ENCODE measurements at places on chromosomes 3 and 15.

DNA sequence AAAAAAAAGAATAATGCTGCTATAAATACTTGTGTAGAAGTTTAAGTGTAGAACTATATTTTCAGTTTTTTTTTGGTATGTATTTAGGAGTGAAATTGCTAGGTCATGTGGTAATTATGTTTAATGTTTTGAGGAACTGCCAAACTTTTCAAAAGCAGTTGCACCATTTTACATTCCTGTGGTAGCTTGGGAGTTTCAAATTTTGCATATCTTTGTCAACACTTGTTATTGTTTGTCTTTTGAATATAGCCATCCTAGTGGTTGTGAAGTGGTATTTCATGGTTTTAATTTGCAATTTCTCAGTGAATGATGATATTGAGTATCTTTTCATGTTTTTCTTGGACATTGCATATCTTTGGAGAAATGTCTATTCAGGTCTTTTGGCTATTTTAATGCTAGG, 30.4 kb downstream of the SKIL start:
- no peak for DNase-seq

- DNase-seq = peak; percentile 7
Measured at GRCh38 chr3:169264711-169265110, 398.8 kb downstream of the MECOM start.

GRCh38 chr3:32398531-32398930, 6.9 kb downstream of the CMTM7 start:
- DNase-seq = no peak

DNA sequence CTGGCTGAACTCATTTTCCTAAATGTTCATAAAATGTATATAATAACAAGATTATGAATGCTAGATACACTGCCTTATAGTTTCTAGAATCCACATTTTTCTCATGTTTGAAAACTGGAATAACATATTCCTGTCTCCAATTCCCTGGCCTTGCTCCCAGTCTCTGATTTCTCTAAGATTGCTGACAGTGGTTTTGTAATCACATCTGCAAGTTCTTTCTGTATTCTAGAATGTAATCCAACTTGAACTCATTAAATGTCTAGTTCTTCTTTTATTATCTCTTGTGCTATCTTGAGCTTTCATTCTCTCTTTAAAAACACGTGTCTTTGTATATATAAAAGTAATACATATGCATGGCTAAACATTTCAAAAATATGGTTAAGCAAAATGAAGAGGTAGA, 215.2 kb upstream of the ADAMTS9 start:
- no peak for DNase-seq

GRCh38 chr3:10432156-10432845, 73.1 kb downstream of the ATP2B2 start:
- no peak for DNase-seq

GRCh38 chr15:30954674-30955073, 36.8 kb downstream of the MTMR10 start:
- no peak for DNase-seq

DNA sequence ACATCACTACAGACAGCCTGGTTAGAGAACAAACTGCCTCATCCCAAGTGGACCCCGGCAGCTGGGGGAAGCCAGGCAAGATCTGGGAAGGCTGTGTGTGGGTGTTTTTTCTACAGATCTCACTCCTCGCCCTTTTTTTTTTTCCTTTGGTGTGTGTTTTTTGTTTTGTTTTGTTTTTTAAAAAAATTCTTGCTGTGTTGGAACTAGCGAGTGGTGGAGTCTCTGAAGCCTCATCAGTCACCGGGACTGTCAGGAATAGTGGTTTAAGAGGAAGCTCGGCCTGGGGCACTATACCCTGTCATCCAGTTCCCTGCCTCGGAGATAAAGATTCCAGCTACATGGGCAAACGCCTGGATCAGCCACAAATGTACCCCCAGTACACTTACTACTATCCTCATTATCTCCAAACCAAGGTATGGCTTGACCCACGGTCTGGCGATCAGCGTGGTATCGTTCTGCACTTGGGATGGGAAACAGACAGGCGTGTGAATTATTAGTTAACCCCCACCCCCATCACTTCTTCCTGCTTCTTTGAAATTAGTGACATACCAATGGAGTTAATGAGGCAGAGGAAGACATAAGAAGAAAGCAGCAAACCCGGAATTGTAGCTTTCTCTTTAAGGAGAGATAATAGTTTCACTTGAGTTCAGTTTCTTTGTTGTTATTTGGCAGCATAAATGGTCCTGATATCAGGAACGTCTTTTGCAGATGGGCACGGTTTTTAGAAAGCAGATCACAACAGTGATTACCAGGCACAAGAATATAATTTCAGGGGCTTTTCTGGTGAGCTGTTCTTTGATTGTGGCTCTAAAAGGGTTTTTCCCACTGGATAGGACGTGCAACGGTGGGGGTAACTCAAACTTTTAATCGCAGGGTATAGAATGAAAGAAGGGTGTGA, 722 bp downstream of the RBMS3 start:
- no peak for DNase-seq

- DNase-seq = peak; percentile 53
Measured at GRCh38 chr15:57376696-57377477, 582 bp downstream of the CGNL1 start.

DNA sequence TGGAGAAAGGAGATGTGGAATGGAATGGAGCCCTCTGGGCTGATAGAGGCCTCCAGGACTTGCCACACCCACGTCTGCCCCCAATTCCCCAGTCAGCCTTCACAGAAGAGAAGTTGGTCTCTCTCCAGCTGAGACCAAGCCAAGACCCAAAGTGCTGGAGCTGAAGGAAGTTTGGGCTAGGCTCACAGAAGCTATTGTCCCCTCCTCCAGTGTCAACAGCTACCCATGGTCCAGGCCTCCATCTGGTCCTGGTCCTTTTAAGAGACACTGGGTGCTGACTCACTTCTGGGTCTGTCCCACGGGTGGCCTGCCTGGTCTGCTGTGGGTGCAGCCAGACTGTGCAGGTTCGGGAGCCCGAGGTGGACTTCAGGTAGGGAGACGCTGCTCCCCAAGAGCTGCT, 179.8 kb downstream of the APBA2 start:
- DNase-seq = no peak

DNA sequence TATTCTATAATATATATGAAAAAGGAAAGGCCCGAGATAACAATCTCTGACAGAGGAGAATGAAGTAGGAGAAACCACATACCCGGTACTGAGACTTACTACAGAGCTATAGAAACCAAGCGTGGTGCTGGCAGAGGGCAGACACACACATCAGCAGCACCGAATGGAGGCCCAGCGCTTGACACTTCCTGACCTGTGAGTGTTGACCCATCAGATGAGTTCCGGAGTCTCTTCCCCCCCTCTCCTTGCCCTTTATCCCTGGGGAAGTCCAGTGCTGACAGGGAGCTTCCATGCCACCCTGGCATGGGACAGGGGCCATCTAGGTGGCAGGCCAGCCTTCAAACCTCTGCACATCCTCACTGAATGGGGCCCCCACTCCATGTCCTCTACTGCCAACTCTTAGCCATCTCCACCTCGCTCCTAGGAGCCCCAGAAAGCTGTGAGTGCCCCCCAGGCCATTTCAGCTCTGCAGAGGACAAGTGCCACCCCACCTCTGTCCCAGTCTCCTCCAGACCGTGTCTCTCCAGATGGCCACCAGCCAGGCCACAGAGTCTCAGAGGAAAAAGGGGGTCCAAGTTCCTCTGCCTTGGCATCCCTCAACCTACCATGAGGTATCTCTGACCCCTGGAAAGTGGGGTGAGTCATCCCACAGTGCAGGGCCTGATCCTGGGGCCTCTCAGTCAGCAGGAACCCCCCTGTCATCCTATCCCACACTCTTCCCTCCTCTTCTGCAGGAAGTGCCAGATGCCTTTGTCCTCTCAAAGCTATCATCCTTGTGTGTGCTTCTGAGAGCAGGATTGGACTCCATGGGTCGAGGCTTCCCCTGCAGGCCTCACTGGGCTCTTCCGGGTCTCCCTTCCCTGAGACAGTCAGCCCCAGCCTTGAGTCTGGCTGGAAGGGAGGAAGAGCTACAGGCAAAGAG, 116.5 kb upstream of the ALDH1A3 start:
- no peak for DNase-seq

GRCh38 chr3:112629425-112629824, 11.5 kb downstream of the CCDC80 start:
- DNase-seq = peak; percentile 77

DNA sequence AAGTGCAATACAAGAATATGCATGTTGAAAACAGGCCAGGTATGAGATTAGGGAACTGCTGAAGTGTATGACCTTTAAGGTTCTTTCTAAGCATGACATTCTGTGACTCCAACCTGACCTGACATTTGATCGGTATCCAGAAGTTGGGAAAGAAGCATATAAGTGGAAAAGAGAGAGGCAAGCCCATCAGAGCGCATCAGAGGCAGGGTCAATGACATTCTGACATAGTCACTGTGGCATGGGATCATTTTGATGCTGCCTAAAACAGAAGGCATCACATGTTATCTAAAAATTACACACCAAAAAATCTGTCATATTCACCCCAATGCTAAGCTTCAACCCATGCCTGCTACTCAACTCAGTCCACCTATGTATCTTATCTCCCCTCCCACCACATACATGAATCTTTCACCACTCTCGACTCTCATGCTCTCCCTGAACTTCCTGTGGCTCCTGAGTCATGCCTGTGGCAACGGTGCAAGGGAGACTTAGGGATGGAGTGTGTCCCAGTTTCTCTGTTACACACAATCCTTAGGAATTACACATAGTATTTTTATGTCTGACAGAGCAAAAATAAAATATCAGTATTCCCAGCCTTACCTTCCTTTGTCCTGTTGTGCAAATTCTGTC, 20.5 kb upstream of the LRRN1 start:
- peak; percentile 19 for DNase-seq

- no peak for DNase-seq
Measured at GRCh38 chr3:24713516-24713915, 218.9 kb upstream of the THRB start.

- no peak for DNase-seq
Measured at GRCh38 chr3:32583708-32584107, 13.1 kb upstream of the DYNC1LI1 start.

GRCh38 chr15:33341953-33342352, 31.2 kb downstream of the RYR3 start:
- DNase-seq = no peak

DNA sequence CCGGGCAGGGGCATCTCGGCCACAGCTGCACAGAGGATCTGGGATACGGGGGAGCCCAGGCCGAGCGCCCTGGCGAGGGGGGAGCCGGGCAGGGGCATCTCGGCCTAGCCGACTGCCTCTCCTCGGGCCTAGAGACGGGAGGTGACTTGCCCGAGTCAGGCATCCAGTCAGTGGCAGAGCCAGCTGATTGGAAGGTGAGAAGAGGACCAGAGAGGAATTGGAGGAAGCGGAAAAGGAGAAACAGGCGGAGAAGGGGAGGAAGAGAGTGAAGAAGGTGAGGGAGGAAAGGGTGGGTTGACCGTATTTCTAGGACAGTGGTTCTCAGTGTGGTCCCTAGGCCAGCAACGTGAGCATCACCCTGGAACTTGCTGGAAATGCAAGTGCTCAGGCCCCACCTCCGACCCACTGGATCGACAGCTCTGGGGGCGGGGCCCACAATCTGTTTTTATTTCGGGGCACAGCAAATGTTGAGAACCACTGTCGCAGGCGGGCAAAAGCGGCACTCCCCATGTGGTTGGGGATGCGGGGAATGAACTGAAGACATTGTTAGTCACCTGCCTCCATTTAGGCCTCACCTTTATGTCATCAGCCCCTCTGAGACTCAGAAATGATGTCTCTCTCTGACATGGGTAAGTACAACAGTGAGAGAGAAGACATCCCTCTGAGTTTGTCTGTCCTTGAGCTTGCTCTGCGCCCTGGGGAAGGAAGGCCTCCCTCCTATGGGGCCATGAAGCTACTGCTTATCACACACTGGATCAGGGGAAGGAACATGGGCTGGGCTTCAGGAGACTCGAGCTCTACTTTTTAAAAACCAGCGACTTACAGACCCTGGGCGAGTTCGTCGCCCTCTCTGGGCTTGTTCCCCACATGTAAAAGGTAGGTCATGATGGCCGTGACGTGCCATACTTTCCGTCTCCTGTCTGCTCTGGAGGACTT, 1.0 kb upstream of the MELTF start:
- DNase-seq = no peak

DNA sequence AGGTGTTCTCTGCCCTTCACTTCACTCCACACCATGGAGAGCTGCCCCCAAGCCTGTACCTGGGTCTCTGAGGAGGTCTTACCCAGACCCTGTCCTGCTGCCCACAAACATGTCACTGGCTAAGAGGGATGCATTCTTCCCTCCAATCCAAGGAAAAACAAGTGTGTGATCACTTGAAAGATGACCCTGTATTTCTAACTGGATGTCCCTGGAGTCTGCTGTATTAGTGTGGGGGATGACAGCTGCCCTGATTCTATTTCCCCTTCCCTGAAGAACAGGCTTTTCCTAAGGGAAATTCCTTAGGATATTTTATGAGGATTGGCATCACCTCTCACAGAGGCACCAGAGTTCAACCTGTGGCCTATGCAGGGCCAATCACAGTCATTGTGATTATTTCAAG, 55.0 kb upstream of the GATA2 start:
- no peak for DNase-seq

DNA sequence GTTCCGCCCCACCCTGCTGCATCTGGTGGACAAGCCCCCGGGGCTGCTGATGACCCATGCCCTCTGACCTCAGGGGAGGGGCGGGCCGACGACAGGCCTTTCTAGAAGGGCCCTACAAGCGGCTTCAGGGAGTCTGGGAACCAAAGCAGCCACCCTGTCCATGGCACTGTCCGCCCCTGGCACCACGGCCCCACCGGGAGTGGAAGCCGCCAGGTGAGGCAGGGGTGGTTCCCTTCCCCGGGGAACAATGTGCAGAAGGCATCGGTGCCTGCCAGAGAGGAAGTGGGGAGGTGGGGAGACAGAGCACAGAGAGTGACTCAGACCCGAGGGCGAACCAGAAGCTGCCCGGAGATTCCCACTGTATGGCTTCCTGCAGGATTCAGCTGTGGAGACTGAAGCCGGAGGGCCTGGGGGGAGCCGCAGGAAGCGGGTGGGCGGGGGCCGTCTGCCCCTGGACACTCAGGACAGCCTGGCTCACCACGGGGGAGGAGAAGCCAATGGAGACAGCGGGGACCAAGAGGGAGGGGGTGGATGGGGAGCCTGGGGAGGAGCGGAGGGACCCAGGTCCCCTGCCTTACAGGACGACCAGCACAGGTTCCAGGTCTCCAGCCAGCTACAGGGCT, 134.0 kb downstream of the TPRA1 start:
- DNase-seq = peak; percentile 82

DNA sequence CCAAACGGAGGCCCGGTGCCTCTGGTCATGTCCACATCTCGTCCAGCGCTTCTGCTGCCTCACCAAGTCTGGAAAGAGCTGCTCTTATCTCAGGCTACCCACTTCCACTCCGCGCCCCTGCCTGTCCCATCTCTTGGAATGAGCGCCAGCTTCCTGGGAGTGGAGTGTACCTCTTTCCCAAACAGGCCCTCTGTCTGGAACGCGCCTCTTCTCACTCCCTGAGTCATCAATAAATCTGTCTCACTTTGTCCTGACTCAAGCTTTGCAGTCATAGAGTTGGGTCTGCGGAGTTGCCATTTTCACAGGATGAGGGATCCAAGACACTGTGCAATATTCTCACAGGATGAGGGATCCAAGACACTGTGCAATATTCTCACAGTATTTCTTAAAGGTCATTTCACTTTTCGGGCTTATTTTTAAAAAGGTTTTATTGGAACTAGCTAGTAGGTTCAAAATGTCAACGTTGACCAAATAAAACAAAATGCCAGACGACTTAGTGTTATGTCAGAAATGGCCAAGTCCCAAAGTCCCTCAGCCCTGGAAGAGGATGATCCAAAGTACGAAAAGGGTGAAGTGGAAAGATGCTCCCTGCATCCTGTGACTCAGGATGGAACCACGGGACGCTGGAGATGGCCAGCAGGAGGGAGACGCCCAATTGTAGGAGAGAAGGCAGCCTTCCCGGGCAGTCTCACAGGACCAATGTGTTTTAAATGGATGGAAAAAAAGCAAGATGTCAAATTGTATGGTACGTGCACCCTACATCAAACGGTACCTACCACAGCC, 81.1 kb downstream of the CHSY1 start:
- peak; percentile 58 for DNase-seq
